ENCODE measurements at places on chromosomes 12 and 14. TPM values are rescaled to one million over a fixed set of nuclear protein-coding genes. Genes with fewer than 3 reads are reported as not detected.

DNA sequence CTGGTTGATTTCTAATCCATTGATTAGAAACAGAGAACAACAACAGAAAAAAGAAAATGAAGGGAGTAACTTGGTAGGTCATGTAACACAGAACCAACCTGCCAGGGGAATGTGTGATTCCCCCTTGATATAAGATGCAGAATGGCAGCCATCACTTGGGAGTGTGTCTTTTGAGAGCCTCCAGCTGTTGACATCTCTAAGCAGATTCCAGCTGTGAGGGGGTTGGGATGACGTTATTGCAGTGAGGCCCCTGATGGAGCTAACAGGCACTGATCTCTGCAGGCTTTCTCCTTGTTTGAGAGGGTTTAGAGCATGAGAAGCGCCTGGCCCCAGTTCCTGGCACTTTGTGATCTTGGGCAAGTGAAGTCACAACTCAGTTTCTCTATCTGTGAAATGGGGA is 124.9 kb downstream of the PELI2 start:
- no peak for DNase-seq
- no peak overlapping the region for H3K27ac ChIP-seq
- no peaks in the 10 kb centered on the region for H3K36me3 ChIP-seq
- peaks cover 13% of the 10 kb centered on the region for H3K4me1 ChIP-seq

The LRP6 gene
- 41.4 TPM for total RNA-seq

DNA sequence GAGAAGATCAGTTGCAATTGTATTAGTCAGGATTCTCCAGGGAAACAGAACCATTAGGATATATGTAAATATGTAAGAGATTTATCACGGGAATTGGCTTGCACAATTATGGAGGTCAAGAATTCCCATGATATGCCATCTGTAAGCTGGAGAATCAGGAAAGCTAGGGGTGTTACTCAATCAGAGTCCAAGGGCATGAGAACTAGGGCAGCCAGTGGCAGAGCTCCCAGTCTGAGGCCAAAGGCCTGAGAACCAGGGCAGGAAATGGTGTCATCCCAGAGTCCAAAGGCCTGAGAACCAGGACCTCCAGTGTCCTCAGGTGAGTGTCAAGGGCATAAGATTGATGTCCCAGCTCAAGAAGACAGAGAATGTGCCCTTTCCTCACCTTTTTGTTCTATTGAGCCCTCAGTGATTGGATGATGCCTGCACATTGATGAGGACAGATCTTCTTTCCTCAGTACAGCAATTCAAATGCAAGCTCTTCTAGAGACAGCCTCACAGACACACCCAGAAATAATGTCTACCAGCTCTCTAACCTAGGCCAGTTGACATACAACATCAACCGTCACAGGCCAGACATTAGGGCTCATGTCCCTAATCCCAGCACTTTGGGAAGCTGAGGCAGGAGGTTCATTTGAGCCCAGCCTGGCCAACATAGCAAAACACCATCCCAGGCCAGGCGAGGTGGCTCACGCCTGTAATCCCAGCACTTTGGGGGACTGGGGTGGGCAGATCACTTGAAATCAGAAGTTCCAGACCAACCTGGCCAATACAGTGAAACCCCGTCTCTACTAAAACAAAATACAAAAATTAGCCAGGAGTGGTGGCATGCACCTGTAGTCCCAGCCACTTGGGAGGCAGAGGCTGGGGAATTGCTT is 34.9 kb upstream of the ZNF740 start:
- no peak overlapping the region for H3K27ac ChIP-seq
- H3K27me3 ChIP-seq: no peaks in the 10 kb centered on the region
- no peaks in the 10 kb centered on the region for H3K4me1 ChIP-seq
- DNase-seq: peak; percentile 42
- no peak overlapping the region for H3K4me3 ChIP-seq

- H3K4me1 ChIP-seq: peaks cover 6% of the 10 kb centered on the region
- H3K27me3 ChIP-seq: no peaks in the 10 kb centered on the region
- DNase-seq: no peak
- H3K27ac ChIP-seq: no peak overlapping the region
These were observed 306.3 kb downstream of the CACNA1C start for GRCh38 chr12:2358986-2359658.

The CACNA1C gene
- 1.6 TPM for total RNA-seq

DNA sequence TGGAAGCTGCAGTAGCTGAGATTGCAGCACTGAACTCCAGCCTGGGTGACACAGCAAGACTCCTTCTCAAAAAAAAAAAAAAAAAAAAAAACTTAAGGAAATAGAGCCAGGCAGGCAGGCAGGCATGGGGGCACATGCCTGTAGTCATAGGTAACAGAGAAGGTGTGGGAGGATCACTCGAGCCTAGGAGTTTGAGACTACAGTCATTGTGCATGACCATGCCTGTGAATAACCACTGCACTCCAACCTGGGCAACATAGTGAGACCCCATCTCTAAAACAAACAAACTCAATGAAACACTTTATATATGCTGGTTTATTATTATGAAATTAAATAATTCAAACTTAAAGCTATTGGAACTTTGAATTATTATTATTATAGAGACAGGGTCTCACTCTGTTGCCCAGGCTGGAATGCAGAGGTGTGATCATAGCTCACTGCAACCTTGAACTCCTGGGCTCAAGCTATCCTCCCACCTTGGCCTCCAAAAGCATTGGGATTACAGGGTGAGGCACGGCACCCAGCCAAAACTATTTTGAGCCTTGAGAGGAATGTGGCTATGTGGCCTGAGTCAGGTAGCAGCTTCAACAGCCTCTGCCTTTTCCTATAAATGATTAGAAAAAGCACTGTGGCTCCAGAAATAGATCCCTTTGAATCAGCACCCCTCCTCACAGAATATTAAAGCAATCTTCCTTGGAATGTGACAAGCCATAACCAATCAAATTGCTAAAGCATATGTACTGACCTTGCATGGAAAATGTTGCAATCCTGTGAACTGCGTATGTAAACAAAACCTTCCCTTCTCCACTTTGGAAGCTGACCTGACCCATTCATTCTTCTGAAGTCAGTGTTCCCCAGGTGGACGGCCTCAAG is 34.7 kb upstream of the YY1 start:
- H3K27me3 ChIP-seq: no peaks in the 10 kb centered on the region
- H3K27ac ChIP-seq: no peak overlapping the region
- peak; percentile 50 for DNase-seq
- H3K36me3 ChIP-seq: no peaks in the 10 kb centered on the region

The CBLN3 gene
- 0.72 TPM for total RNA-seq

The WDHD1 gene
- total RNA-seq: 13.1 TPM

DNA sequence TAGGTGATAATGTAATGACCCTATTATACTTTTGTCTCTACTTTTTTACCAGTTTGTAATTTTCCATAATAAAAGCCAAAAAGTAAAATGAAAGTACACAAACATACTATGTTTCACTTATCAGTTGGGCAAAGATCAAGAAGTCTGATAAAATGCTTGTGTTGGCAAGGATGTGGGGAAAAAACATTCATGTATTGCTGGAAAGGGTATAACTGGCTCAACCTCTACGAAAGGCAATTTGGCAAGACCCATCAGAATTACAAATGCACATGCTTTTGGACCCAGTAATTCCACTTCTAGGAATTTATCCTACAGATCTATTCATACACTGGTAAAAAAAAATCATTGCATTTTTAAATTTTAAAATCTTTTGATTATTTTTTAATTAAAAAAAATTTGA is 68.0 kb downstream of the SPTB start:
- H3K27me3 ChIP-seq: peaks cover 33% of the 10 kb centered on the region
- no peak overlapping the region for H3K4me3 ChIP-seq
- no peak overlapping the region for H3K27ac ChIP-seq
- peaks cover 10% of the 10 kb centered on the region for H3K4me1 ChIP-seq

The CNPY2 gene
- 65.2 TPM for total RNA-seq

The TAS2R8 gene
- total RNA-seq: not detected

- H3K4me1 ChIP-seq: peaks cover 4% of the 10 kb centered on the region
- H3K27ac ChIP-seq: no peak overlapping the region
- no peak overlapping the region for H3K4me3 ChIP-seq
- H3K36me3 ChIP-seq: peaks cover 10% of the 10 kb centered on the region
- no peaks in the 10 kb centered on the region for H3K27me3 ChIP-seq
- DNase-seq: peak; percentile 65
These were observed 26.8 kb upstream of the BMAL2 start for GRCh38 chr12:27305673-27306456.

GRCh38 chr12:90512518-90512917 is 442.5 kb downstream of the CCER1 start:
- H3K4me1 ChIP-seq: peaks cover 3% of the 10 kb centered on the region
- no peaks in the 10 kb centered on the region for H3K27me3 ChIP-seq
- no peaks in the 10 kb centered on the region for H3K36me3 ChIP-seq
- DNase-seq: no peak
- no peak overlapping the region for H3K27ac ChIP-seq

GRCh38 chr12:110737532-110737931 is 5.2 kb downstream of the PPP1CC start:
- H3K27me3 ChIP-seq: no peaks in the 10 kb centered on the region
- H3K4me3 ChIP-seq: no peak overlapping the region
- peaks cover 6% of the 10 kb centered on the region for H3K36me3 ChIP-seq
- DNase-seq: no peak
- peaks cover 7% of the 10 kb centered on the region for H3K4me1 ChIP-seq
- no peak overlapping the region for H3K27ac ChIP-seq

The SPIC gene
- not detected for total RNA-seq

- H3K4me3 ChIP-seq: no peak overlapping the region
- no peak for DNase-seq
- no peaks in the 10 kb centered on the region for H3K4me1 ChIP-seq
- no peaks in the 10 kb centered on the region for H3K27me3 ChIP-seq
These were observed 583.4 kb downstream of the VRK1 start for GRCh38 chr14:97380539-97380941.

GRCh38 chr14:75341620-75342019 is 63.0 kb downstream of the FOS start:
- H3K4me3 ChIP-seq: no peak overlapping the region
- H3K27ac ChIP-seq: no peak overlapping the region
- H3K36me3 ChIP-seq: no peaks in the 10 kb centered on the region
- peaks cover 4% of the 10 kb centered on the region for H3K4me1 ChIP-seq

DNA sequence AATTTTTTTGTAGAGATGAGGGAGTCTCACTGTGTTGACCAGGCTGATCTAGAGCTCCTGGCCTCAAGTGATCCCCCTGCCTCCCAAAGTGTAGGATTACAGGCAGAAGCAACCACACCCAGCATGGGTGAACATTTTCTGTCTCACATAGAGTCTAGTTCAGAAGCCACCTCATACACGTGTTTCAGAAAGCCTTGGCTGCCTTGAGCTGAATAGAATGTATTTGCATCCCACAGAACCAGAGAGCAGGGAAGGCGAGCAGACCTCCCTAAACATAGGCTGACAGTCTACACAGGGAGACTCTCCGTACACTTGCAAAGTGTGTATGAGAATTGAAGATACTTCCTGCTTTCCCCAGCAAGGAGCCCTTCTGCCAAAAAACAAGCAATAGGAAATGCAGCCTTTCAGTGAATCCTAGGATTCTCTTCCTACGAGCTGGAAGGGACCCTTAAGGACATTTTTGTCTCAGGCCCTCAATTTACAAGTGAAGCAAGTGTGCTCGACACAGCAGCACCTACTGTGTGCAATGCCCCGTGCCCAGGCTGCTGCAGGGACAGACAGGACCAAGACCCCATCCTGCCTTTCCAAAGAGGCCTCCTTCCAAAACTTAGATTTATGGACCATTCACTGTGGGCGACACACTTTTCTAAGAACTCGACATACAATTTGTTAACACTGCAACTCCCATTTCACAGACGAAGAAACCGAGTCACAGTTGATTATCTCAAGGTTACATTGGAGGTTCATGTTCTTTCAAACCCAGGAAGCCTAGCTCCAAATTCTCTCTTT is 11.2 kb downstream of the NUAK1 start:
- H3K4me3 ChIP-seq: no peak overlapping the region
- no peaks in the 10 kb centered on the region for H3K27me3 ChIP-seq
- H3K27ac ChIP-seq: no peak overlapping the region
- no peaks in the 10 kb centered on the region for H3K36me3 ChIP-seq

- DNase-seq: no peak
- no peaks in the 10 kb centered on the region for H3K27me3 ChIP-seq
- H3K36me3 ChIP-seq: no peaks in the 10 kb centered on the region
- no peak overlapping the region for H3K4me3 ChIP-seq
- H3K4me1 ChIP-seq: no peaks in the 10 kb centered on the region
These were observed 37.7 kb downstream of the NEUROD4 start for GRCh38 chr12:55057481-55057880.

The PMCH gene
- not detected for total RNA-seq

The AKAP6 gene
- total RNA-seq: 1.7 TPM

GRCh38 chr14:66088656-66089055 is 397.5 kb upstream of the CCDC196 start:
- H3K4me3 ChIP-seq: no peak overlapping the region
- no peaks in the 10 kb centered on the region for H3K36me3 ChIP-seq
- H3K4me1 ChIP-seq: no peaks in the 10 kb centered on the region

The COCH gene
- total RNA-seq: 0.28 TPM

The BMAL2 gene
- total RNA-seq: 57.0 TPM

DNA sequence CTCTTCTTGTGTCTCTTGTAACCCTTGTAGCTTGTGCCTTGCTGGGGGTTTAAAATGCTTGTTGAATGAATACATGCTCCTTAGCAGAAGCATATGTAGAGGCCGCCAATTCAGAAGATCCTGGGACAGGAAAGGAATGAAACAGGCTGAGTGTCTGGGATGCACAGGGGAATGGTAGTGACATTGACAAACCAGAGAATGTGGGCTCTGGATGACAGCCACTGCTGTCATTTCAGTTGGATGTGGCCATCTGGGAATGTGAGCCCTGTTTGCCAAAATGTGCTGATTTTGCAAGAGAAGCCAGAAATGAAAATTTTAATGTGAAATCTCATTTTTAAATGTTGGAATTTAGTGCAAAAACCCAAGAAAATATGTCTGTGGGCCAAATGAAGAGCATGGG is 136.8 kb downstream of the DACT1 start:
- no peak overlapping the region for H3K27ac ChIP-seq
- peaks cover 6% of the 10 kb centered on the region for H3K4me1 ChIP-seq
- H3K27me3 ChIP-seq: peaks cover 1% of the 10 kb centered on the region
- no peak overlapping the region for H3K4me3 ChIP-seq

GRCh38 chr12:65951697-65952096 is 127.4 kb downstream of the HMGA2 start:
- peaks cover 2% of the 10 kb centered on the region for H3K36me3 ChIP-seq
- H3K4me1 ChIP-seq: peaks cover 19% of the 10 kb centered on the region
- no peak overlapping the region for H3K4me3 ChIP-seq
- H3K27ac ChIP-seq: no peak overlapping the region

The RPS6KA5 gene
- total RNA-seq: 0.28 TPM

All from IMR-90 (cell line).